CD4-positive, alpha-beta T cell treated with Interleukin-17A for 4 hours (primary cell): ENCODE measurements at places on chromosomes 3 and 15.
A peak's percentile ranks its signal among the peaks of the same experiment; 100 is the strongest.

- DNase-seq = no peak
Measured at GRCh38 chr3:27914199-27914598, 192.1 kb upstream of the EOMES start.

DNA sequence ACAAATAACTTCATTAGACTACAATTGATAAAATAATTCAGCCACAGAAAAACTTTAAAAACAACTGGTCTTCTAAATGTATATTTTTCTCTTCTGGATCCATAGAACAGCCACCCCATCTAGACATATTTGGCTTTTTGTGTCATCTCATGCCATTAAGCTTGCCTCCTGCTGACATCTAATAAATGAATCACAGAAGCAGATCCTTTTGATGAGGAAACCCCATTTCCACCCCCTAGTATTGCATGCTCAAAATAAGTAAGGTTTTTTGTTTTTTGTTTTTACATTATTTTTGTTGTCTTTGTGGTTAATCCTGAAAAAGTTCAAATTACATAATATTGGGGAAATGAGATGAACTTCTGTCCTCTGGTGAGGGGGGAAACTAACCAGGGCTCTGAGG lies 94.8 kb downstream of the DUT start:
- no peak for DNase-seq

- DNase-seq = no peak
Measured at GRCh38 chr15:40348474-40348870, 2.4 kb upstream of the PHGR1 start.

GRCh38 chr3:14142567-14143270 lies 17.9 kb downstream of the TMEM43 start:
- DNase-seq = peak; percentile 68

DNA sequence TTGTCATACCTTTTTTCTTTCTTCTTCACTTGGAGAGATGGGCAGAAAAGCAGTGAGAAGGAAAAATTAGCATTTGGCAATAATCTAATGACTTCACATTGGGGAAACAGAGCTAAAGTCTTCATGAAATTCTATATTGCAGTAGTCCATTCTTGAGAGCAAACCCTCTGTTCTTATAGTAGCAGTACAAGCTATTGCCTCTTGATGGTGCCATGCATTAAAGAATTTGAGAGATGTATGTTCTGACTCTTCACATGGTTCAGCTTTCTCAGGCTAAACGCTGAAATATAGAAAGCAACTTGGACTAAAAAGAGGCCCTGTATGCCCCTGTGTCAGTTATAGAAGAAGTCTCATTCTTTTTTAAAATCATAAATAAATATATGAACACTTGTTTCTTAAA lies 36.0 kb downstream of the PHLDB2 start:
- DNase-seq = no peak

- no peak for DNase-seq
Measured at GRCh38 chr15:56802161-56802560, 68.9 kb upstream of the ZNF280D start.

- DNase-seq = no peak
Measured at GRCh38 chr15:74179983-74180880, 6.7 kb downstream of the ISLR start.

DNA sequence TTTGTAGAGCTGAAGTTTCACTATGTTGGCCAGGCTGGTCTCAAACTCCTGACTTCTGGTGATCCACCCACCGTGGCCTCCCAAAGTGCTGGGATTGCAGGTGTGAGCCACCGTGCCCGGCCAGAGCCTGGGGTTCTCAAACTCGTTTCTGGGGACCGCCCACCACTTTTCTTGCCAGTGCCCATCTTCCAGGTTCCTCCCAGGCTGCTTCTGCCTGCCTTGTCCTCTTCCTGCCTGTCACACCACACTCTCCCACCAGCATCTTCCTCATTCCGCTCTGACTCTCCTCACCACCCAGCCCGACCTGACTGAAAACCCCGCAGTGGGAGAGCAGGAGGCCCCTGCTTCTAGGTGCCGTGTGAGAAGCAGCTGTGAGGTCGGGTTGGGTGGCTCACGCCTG lies 3.1 kb upstream of the DYNLT2B start:
- no peak for DNase-seq

GRCh38 chr15:67021455-67021854 lies 43.9 kb upstream of the SMAD3 start:
- DNase-seq = no peak

DNA sequence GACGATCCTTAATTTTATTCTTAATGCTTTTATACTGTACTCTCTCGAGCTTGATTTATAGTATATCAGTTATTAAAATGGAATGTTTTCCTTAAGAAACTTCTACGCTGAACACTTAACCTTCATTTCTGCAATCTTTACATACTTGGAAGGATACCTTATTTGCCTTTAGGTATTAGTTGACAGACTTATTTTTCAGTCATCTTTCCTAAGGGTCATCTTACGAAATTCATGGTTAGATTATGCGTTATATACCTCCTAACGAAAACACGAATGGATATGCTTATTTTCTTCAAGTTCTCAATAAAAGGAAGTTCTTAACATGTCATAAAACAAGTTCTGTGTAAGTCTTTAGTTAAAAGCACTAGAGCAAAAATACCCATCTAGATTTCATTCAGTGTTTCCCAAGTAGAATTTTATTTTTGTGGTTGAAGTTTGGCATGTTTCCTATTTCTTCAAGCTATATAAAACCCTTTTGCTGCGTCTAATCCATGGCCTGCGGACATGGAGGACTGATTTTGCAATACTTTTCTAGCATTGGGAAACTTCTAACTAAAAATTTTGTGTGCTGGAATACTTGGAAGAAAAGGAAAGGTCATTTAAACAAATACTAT lies 231.3 kb downstream of the TP63 start:
- DNase-seq = no peak

DNA sequence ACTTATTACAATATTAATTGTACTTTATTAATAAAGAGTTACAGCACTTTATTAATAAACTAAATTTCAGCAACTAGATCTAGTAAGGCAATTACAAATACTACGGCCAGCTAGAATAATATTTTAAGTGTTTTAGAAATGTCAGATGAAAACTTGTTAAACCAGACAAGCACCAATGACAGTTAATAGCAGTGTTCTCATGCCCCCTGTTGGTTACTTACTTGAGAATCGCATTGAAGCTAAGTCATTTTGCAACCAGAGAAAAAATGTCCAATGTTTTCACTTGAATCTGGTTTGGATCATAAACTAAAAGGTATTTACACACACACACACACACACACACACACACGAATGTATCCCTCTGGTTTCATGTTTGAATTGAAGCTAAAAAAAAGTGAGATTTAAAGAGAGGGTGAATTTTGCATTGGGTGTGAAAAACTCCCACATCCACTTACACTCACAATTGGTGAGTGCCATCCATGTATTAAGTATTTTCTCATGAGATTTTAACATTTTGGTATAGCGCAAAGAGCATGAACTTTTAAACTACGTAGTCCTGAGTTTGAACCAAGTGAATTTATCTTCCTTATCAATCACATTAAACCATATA lies 347.7 kb downstream of the ZBBX start:
- no peak for DNase-seq
